Stimulated activated memory B cell treated with anti-CD40 and anti-IgM and Interleukin-4, amounts not matched to agents 10 μg/mL and 1 μg/mL and 100 μg/mL, for 72 hours (primary cell): ENCODE measurements at places on chromosomes 7 and 10.

DNA sequence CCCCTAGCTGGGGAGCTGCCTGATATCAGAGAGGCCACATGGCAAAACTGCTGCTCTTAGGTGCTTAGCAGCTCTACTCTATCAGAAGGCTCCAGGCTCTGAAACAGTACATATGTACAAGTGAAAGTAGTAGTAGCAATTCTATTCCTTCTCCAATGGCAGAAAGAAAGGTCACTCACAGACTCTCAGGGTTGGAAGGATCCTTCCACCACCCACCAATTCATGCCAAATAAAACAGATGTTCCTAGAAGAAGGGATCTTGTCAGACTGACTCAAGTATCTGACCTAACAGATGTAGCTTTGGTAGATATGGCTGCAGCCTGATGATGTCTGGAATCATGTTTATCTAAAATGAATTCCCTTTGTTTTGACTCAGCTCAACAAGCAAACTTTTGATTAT lies 8.0 kb upstream of the ALDH18A1 start:
- ATAC-seq: no peak

DNA sequence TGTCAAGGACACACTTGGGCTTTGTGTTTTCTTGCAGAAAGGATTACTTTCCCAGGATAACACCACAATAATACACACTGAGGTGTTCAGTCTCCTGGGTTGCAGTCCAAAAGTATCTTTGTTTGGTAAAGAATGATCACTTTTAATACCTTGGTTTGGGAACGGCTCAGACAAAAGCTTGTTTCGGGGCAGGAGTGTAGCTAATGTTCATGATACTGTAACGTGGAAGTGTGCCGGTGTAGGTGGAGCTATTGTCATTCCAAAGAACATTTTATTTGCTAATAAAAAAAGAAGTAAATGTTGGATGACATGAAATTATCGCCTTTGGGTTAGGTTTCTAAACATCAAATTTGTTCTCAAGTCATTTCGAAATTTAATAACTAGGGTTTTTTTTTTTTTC lies 1.2 kb downstream of the EIF4H start:
- no peak for ATAC-seq

DNA sequence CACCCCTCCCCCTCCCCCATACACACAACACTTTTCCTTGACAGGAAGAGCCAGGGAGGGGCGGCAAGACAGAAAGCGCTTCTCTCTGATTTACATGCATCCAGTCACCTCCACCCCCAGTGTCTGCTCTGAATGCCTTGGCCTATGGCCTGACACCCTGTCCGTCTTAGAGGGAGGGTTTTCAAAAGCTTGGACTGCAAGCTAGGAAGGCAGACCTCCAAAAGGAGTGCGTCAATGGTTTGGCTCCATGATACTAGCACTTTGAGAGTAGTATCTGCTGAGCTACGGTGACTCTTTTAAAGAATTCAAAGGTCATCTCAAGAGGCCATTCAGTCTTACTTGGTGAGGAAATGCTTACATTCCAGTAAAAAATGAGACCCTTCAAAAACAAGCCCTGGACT lies 20.3 kb upstream of the PAX2 start:
- no peak for ATAC-seq

DNA sequence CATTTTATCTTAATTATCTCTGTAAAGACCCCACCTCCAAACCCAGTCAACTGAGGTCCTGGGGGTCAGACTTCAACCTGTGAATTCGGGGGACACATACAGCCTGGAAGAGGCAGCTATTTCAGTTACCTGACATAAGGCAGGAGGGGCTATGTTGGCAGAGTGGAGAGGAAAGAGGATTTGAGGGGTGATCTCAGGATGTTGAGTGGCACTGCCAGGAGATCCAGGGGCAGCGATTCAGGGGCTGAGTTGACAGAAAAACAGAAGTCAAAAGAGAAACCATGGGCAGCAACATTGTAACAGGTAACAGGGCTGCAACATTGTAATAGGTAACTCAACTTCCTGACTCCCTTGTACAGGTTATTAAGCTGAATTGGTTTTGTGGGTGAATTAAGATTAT lies 162.6 kb downstream of the ADARB2 start:
- no peak for ATAC-seq

DNA sequence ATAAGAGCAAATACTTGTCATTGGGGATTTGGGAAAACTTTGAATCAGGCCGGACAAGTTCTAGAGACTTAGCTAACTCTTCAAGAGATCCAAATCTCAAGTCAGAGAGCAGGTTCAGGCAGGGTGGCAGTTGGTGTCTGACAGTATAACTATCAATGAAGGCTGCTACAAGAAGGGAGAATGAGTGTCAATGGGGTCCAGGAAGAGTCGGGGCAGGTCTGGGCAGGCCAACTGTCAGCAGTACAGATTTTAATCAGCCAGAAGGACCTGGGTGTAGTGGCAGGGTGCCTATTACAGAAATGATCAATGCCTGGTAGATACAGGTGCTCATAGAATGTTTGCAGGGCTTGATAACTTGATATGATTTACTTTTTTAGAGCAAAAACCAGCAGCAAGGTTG lies 751.1 kb downstream of the GRM8 start:
- ATAC-seq: peak; percentile 42

- ATAC-seq: no peak
Observed at GRCh38 chr7:101299511-101300464, 21.8 kb downstream of the IFT22 start.
